Cortex of kidney (tissue), 1 donor: ENCODE measurements at places on chromosomes 2 and 18.

GRCh38 chr18:3135536-3135935 lies 84.2 kb downstream of the MYOM1 start:
- no peak for DNase-seq

DNA sequence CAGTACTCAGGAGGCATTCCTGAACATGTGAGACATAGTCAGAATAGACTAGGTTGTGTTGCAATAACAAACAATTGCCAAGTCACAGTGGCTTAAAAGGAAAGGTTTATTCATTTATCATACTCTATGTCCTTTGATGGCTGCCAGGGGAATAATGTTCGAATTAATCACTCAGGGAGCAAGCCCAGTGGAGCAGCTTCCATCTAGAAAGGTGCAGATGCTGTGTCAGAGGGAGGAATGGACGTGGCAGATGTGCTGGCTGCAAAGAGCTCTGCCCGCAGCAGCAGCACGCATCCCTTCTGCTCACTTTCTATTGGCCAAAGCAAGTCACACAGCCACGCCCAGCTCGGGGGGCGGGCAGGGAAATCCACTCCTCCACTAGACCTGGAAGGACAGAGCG lies 105.9 kb upstream of the AQP4 start:
- DNase-seq = no peak

GRCh38 chr2:195313962-195314361 lies 343.1 kb upstream of the SLC39A10 start:
- DNase-seq = no peak

- no peak for DNase-seq
These were observed 207.2 kb downstream of the ZBTB7C start for GRCh38 chr18:48202006-48202348.

DNA sequence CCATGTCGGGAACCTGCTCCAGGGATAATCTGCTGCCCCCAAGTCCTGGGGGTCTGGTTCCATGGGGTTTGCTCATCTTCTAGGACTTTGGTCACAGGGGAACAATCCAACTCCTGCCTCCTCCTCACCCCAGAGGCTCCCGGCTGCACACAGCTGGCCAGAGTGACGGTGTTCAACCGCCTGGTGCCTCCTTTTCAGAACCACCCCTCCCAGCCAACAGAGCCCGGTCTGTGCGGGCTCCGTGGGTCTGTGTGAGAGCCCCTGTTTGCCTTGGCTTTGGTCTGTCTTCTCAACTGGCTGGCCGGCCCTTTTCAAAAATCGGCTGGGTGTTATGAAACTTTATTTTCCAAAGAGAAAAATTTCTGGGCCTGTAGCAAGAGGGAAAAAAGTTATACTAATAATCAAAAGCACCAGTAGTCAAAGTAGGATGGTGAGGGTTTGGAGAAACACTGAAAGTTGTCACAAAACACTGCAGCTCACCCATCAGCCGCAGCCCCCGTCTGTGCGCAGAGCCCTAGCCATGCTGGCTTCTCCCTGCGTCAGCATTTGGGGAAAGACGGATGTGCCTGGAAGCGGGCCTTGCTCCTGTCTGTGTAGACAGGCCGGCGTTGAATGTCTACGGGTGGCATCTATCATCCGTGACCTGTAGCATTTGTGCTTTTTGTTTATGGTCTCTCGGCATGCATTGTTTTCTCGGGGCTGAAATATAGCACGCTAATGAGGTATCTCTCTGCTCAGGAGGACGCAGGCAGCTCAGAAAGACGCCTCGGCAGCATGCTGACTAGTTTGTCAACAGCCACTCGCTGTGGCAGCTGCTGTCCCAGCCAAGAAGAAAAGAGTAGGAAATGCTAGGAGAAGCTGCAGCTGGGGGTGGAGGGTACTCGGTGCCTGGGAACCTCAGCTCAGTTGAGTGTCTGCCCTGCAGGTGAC lies 138.6 kb downstream of the GLI2 start:
- DNase-seq = no peak

DNA sequence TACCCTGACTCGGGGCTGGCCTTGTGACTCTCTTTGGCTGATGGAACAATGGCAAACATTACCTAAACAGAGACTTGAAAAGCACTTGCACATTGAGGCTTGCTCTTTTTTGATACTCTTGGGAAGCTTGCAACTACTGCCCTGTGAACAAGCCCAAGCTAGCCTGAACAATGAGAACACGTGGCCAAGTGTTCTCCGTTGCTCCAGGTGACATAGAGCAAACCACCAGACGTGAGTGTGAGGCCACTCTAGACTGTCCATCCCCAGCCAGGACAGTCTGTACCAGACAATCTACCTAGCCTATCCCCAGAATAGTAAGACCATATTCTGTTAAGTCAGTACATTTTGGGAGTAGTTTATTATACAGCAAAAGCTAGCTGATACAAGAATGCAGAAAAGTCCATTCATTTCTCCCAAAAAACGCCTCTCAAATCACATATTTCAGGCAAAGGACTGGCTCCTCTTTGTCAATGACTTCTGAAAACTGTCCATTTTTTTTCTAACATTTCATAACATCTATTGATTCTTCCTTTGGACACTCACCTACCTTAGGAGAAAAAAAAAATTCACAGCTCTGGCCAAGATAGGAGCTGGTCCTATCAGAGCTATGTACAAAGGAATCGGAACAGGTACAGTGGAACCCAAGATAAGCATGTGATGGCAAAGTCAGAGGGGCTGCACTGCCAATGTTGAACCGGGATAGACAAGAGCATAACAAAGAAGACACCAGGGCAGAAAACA lies 142.1 kb upstream of the PKDCC start:
- no peak for DNase-seq

- no peak for DNase-seq
These were observed 199.8 kb upstream of the NRP2 start for GRCh38 chr2:205482399-205483081.

GRCh38 chr18:48924630-48925490 lies 25.9 kb downstream of the SMAD7 start:
- DNase-seq = no peak

DNA sequence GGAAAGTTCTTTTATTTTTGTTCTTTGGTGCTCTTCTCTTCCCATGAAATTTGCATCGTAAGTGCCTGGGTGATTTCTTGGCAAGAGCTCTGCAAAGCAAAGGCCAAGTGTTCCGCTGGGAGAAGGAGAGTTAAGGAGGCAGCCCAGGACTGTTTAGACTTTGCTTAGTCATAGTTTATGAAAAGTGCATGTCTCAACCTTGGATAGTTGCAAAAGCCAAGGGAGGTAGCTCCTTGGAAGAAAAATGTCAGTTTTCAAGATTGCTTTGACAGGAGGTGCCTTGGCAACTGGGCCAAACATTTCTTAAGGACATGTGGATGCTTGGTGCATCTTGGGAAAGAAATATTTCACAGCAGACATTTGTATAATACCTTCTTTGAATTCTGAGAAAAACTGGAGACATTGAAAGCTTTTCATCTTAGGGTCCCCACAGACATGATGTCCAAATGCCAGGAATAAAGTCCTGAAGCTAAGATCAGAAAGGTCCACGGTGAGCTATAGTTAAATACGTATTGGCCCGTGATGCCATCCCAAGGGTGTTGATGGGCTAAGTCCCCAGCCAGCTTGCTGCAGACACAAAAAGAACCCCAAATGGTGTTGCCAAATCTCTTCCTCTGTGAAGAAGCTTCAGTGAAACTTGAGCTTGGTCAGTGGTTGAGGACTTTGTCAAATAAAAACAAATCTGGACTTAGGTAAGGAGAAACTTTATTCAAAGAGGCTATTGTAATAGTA lies 96.3 kb upstream of the THUMPD2 start:
- no peak for DNase-seq

DNA sequence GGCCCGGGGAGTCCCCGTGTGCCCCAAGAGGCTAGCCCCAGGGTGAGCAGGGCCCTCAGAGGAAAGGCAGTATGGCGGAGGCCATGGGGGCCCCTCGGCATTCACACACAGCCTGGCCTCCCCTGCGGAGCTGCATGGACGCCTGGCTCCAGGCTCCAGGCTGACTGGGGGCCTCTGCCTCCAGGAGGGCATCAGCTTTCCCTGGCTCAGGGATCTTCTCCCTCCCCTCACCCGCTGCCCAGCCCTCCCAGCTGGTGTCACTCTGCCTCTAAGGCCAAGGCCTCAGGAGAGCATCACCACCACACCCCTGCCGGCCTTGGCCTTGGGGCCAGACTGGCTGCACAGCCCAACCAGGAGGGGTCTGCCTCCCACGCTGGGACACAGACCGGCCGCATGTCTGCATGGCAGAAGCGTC lies 16.9 kb upstream of the FAHD2A start:
- no peak for DNase-seq

DNA sequence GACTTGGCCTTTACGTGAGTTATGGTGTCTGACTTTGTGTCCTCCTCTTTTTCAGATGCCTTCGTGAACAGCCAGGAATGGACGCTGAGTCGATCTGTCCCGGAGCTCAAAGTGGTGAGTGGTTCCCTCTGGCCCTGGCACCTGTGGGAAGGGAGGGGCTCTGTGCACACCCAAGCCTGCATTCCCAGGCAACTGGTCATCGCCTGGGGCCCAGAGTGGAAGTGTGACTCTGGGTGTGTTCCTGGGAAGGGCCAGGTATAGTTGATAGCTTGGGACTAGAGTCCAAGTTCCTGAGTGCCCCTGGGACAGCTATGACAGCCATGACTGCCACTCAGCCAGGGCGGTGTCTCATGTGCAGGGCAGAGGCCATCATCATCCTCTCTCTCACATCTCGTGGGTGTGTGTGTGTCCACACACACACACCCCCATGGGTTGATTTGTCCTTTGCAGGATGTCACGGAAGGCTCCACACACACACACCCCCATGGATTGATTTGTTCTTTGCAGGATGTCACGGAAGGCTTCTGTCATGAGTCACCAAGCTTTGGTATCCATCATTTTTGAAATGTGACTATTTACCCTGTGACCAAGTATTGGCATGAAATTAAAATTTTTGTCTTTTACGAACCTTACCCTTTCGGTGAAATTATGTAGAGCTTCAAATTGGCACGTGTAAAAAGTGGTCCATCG lies 215.4 kb downstream of the AGAP1 start:
- DNase-seq = no peak

DNA sequence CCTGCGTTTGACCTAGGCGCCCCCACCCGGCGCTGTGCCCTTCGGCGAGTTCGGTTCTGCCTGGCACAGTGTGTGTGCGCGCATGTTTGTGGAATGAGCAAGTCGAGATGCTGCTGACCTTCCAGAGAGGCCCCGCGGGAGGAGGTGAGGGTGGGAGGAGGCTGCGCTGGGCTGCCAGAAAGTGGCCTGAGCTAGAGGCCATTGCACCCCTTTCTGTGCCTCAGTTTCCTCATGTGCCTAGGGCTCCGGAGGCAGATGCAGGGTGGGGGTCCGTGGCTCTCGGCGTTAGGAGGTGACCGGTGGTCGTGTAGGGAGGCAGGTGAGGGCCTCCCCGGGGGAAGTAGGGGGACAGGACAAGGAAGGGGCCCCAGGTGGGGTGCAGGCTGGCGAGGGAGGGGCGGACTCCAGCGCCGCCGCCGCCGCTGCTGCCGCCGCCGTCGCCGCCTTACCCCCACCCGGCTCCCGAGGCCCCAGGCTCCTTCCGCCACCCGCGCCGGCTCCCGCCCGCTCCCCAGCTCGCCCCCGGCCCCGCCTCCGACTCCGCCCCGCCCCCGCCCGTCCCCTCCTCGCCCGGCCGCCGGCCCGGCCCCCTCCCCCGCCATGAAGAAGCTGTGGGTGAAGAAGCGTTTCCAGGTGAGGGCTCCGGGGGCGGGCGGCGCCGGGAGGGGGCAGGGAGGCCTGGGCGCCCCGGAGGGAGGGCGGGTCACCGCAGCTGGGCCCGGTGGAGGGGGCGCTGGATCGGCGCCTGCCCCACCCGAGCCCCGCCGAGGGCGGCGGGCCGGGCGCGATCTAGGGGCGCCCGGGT lies 7.0 kb downstream of the SPEG start:
- no peak for DNase-seq

GRCh38 chr2:189854187-189854586 lies 69.9 kb downstream of the PMS1 start:
- no peak for DNase-seq
